ENCODE measurements at places on chromosomes 16 and 17.

DNA sequence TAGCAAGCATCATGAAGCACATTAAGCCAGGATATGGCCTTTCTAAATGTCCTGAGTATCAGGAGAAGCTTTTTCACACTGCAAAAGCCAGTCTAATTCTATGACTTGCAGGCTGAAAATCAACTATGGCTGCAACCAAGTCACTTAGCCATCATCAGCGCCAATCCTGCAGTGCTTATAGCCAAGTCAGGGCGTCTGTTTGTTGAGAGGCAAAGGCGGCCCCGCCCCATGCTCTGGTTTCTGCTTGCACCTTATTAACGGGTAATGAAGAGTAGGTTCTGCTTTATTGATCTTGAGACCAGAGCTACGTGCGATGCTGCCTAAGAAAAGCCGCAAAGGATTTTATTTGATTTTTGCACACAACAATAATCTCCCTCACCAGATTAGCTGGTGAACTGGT is 88.4 kb downstream of the CDH13 start:
- no peak for DNase-seq

DNA sequence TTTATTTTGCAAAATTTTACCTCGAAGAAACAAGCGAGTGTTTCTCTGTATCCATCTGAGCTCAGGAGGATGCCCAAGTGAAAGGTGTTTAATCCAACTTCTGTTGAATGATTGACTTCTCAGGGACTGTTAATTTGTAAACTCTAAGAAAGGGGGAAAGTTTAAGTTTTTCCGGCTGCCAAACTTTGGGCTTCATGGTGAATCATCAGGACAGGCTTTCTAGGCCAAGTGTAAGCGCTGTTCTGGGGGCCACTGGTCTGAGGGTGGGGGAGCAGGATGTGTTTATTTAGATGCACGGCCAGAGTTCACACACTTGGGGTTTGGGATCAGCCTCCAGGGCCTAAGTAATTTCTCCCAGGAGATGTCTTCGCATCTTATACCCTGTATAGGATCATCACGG is 110.4 kb downstream of the PITPNC1 start:
- DNase-seq, result no peak

- no peak for DNase-seq
Measured at GRCh38 chr16:16144416-16144815, 78.9 kb downstream of the ABCC6 start.

GRCh38 chr16:89981414-89981813 is 32.9 kb downstream of the DEF8 start:
- DNase-seq, result no peak

DNA sequence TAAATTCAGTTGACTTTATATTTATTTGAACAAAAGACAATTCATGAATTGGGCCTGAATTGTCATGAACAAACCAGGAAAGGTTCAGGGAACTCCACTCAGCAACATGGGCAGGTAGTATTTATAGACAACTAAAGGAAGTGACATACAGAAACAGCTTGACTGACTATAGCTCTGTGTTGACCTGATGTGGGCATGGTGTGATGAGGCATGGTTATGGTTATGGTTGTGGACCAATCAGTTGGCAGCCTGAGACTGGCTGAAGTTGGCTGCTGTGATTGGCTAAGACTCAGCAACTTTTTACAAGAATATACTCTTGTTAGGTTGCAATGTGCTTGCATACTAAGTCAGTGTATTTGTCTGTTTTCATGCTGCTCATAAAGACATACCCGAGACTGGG is 108.4 kb downstream of the HS3ST3B1 start:
- no peak for DNase-seq

DNA sequence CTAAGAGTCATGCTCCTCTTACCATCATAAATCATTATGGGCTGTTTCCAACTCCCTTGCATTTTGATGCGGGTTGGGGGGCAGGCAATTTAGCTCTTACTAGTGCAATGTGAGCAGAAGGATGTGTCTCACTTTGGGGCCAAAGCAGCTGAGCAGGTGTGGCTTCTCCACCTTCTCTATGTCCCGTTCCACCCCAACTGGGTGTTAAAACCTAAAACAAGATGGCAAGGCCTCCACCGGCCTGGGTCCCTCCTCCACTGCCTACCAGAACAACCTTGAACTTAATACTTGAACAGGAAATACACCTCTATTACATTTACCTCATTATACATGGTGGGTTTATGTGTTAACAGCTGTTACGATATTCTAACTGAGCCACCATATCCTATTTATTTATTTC is 52.8 kb downstream of the TOX3 start:
- no peak for DNase-seq

DNA sequence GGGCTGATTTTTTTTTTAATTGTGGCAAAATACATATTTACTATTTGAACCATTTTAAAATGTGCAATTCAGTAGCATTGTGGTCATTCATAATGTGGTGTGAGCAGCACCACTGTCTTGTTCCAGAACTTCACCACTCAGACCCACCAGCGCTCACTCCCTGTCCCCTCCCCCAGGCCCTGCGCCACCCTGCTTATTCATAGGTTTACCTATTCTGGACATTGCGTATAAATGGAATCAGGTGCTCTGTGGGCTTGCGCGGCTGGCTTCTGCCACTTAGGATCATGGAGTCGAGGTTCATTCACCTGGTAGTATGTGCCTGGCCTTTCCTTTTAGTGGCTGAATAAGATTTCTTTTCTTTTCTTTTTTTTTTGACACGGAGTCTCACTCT is 59.4 kb downstream of the NT5M start:
- DNase-seq, result no peak

DNA sequence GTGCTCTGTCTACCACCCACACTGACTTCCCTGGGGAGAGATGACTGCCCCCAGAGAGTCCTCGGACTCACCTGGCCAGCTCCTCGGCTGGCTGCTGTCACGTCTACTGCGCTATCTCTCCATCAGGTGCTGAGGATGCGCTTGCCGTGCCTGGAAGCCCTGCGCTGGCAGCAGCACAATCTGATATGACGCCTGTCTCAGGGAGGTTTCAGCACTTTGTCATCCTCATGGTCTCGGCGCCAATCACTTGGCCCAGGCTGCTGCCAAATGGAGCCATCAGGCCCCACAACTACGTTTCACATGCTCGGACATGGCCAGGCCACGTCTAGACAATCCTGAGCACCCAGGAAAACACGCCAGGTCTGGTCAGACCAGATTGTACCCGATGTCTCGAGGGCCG is 46.7 kb downstream of the FOXL1 start:
- no peak for DNase-seq

DNA sequence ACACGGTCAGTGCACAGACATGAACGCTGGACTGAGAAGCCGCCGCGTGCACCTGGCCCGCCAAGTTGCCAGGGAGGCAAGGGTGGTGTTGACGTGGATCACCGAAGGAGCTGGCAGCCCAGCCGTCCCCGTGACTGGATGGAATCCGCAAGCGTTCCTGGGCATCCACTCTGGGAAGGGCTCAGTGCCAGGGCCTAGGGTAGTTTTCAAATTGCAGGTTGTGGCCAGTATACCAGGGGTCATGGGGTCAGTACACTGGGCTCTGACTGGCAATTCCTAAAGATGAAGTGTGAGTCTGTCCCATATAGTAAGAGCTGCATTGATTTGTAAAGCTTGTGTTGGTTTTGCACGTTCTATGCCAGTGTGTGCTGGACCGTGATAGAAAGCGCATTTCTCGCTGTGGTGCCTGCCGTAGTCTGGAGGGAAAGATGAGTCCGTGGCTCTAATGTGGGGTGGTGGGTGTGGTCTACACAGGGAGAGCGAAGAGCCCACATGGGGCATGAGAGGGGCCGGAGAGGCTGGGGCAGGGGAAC is 21.1 kb upstream of the METRNL start:
- DNase-seq, result peak; percentile 55

- DNase-seq, result no peak
Measured at GRCh38 chr17:62627219-62627903, at the start of gene MRC2. Gene MRC2 (plus strand): TSS chr17:62627670. CDS start chr17:62627803, 133 bp downstream.

DNA sequence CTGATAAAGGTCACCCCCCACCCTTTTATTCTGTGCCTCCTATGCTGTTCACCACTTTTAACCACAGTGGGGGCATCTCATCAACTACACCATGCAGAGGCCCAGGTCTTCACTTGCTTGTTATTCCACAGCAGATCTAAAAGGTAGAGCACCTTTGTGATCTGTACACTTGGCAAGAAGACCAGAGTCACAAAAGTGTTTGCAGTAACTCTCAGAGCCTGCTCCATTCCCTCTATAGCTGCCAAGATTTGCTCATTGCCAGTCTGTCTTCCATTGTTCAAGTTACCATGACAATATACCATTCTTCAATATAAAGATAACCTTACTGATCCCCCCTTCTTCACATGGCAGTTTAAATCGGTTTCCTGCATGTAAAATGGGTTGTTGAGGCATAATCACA is 180.0 kb downstream of the TOX3 start:
- DNase-seq, result no peak

GRCh38 chr17:77354420-77354669 is 213.6 kb downstream of the SEC14L1 start:
- no peak for DNase-seq

DNA sequence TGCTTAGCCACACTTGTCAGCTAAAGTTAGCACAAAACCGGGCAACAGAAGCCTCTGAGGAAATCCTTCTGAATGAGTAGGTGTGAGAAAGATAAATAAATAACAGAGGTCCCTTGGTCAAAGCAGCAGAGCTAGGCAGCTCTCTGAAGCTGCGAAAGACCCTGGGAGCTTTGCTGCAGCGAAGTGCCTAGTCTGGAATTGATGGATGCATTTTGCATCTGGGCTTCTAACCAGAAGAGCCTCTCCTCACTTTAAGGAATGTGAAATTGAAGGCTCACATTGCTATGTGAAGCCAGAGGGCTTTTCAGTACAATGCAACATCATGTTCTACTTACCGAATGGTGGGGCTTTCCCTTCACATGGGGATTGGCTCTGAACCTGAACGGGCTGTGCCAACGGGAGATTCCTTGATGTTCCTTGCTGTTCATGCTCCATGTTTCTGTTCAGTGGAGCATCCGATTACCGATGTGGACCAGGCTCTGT is 274.6 kb downstream of the HS3ST3B1 start:
- DNase-seq, result no peak

DNA sequence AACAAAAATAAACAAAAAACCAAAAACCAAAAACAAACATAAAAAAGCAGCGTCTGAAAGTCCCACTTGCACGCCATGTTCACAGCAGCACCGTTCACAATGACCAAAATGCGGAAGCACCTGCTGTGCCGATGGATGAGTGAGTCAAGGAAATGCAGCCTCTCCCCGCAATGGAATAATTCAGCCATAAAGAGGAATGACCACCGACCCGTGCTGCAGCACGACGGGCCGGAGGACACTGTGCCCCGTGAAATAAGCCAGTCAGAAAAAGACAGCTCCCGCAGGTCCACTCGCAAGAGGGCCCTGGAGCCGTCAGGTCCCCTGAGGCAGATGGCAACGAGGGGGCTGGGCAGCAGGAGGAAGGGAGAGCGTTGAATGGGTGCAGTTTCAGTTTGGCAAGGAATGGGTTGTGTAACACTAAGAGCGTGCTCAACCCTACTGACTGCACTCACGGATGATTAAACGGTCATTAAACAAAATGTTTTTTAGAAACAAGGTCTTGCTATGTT is 5.1 kb downstream of the CLCN7 start:
- no peak for DNase-seq

DNA sequence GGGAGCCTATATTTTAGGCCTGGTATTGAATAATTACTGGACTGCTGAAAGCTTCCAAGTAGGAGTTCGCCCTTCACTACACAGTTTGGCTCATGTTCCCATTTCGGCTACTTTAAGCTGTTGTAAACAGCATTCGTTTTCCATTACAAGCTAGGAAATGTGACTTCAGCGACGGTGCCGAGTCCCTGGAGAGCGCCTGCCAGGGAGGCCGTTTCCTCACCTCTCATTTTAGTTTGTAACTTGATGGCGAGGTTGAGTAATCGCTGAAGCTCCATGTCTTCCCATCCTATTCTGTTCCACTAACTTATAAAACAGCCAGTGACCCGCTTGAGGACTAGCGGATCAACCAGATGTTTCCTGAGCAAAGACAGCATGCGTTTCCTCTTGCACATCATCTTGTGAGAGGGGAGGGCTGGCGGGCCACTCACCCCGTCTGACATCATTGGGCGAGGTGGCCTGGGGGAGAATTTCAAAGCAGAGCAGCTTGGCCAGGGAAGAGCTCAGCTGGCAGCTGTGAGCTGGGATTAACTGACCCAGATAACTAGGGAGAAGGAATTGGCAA is 32.9 kb downstream of the PCTP start:
- DNase-seq, result no peak

DNA sequence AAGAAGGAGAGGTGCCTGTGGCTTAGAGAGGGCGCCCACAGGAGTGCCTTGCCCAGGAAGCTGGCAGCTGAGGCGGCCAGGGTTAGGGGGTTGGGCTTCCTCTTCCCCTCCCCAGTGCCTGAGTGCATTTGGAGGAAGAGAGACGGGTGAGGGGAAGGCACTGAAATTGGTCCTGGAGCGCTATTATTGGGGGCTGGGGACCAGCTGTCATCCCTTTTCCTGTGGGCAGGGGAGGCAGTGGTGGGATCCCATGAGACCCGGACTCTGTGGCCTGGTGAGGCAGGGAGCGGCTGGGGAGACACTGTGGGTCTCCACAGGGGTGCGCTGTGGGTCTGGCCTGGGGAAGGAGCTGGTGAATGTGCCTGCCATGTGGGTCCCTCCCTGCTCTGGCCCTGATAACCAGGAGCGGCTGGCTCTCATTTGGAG is 259.7 kb downstream of the SEC14L1 start:
- no peak for DNase-seq

DNA sequence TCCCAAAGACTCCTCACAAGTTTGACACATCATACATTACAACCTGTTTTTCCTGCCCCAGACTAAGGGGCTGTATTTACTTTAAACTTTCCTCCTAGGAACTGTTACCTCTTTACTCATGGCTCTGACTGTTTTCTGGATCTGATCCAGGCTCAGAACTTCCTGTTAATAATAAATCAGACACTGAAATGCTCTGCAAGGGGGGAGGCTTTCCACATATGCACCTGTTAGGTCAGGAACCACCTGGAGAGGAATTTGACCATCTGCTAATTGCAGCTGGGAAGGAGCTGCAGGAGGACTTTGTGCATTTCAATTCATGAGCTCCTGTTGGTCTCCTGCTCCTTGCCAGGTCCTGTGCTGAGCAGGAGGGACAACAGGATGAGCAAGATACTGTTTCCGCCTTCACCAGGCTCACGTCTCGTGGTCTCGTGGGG is 476.9 kb upstream of the CDH5 start:
- DNase-seq, result no peak

- DNase-seq, result no peak
Measured at GRCh38 chr16:85294810-85295508, 182.7 kb upstream of the CIBAR2 start.
